ENCODE measurements at places on chromosomes 2 and 18.

DNA sequence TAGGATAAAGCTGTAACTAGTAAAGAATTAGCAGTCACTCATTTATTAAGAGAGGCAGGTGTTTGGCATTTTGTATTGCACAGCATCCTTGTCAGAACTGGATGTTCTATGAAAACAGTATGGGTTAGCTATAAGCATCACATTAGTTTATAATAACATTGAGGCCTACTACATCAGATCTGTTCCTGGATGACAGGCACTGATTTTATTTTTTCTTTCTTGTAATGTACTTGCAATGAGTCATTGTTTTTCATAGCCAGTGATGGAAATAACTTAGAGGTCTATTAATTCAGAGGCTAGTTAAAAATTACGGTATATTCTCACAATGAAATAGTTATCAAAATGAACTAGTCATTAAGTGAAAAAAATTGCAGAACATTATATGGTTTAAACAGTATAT is 13.0 kb upstream of the RMDN2 start:
- DNase-seq = no peak

- no peak for DNase-seq
Observed at GRCh38 chr2:38465789-38466127, 88.7 kb upstream of the ATL2 start.

DNA sequence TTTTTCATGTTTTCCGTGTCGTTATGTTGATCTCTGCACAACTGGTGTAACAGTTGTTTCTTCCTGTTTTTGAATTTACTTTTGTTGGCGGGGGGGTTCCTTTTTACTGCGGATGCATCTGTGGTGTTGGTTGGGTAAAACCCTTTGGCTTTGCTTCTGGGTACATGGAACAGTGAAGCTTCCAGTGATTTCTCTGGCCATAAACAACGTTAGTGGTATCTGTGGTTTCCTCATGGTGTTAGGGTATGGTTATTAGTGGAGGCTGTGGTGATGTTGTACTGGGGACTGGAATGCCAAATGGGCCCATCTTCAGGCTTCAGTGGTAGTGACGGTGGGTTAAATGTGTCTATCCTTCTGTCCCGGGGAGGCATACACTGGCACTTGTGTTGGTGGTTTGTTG is 285.4 kb upstream of the ZNF804A start:
- DNase-seq = no peak

DNA sequence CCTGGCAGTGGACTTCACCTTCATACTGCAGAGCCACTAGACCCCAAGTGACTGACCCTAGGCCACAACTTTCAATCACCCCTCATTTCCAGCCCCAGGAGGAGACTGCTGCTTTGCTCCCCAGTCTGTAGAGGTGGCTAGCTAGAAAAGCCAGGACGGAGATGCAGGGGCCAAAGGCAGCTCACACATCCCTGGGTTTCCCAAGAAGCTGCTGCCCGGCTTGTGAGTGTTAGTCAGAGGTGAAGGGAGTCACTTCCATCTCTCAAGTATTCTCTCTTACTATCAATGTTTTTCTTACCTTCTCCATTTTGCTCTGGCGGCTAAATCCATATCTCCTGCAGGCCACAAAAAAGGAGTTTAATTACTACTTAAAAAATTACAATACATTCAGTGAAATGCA is 36.2 kb downstream of the CCDC93 start:
- DNase-seq = no peak

- no peak for DNase-seq
Observed at GRCh38 chr2:127235082-127235702, 15.1 kb upstream of the CYP27C1 start.

Data from HFF-Myc (cell line).